ENCODE measurements at places on chromosomes 5 and 9. TPM values are rescaled to one million over a fixed set of nuclear protein-coding genes. Genes with fewer than 3 reads are reported as not detected.
A peak's percentile ranks its signal among the peaks of the same experiment; 100 is the strongest.

Gene CLPTM1L
- 80.0 TPM for total RNA-seq

Gene UBE2D2
- total RNA-seq: 227 TPM

Gene RAPGEF6
- total RNA-seq: 36.4 TPM

Gene NUTM2G
- not detected for total RNA-seq

Gene ECM2
- total RNA-seq: not detected

Gene SH3GL2
- not detected for total RNA-seq

Gene SLC6A18
- total RNA-seq: not detected

Gene WDR70
- 28.8 TPM for total RNA-seq

Gene C7
- total RNA-seq: not detected

Gene RBM27
- total RNA-seq: 19.7 TPM

Gene TMEM174
- total RNA-seq: not detected

Gene GABRP
- total RNA-seq: not detected

- no peak for DNase-seq
These were observed 109.9 kb upstream of the SSBP2 start for GRCh38 chr5:81860778-81861177.

DNA sequence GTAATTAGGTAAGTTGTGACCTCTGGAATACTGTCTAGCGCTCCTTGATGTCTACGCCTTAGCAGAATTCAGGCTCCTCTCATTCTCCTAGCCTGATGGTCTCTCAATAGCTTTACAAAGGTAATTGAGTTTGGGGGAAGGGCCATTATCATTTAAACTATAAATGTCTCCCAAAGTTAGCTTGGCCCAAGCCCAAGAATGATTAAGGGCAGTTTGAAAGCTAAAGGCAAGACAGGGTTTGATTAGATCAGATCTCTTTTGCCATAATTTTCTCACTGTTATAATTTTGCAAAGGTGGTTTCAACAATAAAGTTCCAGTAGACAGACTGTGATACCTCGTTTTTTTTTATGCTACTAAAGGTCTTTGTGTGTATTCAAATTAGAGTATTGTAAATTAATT lies 3.7 kb upstream of the SLC30A5 start:
- DNase-seq: no peak

GRCh38 chr9:83355729-83356151 lies 182.5 kb downstream of the FRMD3 start:
- DNase-seq: no peak

DNA sequence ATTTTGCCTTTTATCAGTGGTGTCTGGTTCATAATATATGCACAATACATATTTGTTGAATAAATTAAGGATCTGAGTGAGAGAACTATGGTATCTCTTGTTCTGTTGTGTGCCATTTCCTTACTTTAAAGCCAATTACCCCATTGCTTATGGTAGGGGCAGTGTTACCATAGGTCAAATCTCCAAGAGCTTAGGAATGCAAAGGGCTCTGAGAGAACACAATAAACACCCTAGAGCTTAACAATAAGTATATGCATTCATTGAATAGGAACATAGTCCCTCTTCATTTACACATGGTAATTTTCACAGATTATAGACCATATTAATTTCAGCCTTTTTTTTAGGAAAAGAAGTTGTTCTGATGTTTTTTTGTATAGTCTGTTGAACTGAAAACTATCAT lies 112.2 kb downstream of the MCTP1 start:
- DNase-seq: no peak

DNA sequence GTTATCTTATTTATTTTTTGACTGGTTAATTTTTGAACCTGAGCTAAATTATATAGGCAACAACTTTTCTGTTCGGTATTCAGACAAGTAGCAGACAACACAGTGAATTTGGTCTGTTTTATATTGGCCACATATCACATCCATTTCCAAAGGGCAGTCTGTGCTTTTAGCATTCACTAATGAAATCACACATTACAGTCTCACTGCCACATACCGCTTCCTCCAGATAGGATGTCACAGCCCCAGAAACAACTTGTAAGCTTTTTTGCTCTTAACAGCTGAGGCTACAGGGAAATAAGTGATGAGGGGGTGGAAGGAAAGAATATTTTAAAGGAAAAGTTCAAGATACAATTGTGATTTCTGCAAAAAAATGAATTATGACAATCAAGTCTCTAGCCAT lies 140.6 kb downstream of the PLCXD3 start:
- DNase-seq: no peak

GRCh38 chr5:54884195-54884536 lies 101.2 kb downstream of the ESM1 start:
- no peak for DNase-seq

DNA sequence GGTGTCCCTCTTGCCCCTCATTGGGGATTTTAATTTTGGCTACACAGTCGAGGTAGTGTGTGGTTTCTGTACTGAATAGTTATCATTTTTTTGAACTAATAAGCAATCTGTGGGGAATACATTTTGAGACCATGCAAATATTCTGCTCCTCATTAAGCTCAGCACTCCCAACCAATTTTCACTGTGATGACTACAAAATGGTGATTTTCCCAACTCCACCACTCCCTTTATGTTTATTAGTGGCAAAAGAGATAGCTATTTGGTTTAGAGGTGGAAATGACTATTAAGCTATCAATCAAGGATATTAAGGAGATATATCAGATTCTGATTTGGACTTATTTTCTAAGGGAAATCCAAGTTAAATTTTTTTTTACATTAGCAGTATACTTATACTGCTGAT lies 62.9 kb downstream of the FOCAD start:
- DNase-seq: no peak

GRCh38 chr5:5313101-5313635 lies 109.3 kb upstream of the ICE1 start:
- DNase-seq: no peak

DNA sequence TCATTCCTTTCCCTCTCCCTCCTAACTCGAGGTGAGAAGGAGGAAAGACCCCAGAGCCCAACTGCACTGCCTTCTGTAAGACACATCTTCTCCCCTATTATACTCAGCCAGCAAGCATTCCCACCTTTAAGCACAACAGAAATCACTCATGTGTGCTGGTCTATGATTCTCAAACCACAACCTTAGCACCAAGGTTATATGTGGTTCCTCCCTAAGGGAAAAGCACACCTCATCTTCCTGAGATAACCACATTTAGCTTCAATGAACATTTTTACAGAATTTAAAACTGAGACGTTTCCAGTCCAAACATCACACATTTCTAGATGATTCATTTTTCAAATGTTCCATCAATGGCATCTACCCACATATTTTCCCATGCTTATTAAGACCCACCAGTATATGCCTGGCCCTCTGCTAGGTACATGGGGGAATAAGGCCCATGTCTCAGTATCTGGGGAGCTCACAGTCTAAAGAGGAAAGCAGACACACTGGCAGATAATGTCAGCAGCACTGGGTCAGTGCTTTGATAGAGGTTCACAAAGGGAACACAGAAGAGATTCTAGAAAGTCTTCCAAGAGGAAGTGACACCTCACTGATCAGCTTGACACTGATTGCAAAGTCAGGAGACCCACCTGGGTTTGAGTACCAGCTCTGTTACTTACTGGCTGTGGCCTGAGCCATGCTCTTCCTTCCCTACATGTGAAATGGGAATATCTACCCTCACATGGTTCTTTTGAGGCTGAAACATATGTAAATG lies 245.4 kb downstream of the DENND1A start:
- no peak for DNase-seq

- DNase-seq: peak; percentile 21
These were observed 215.0 kb downstream of the FSTL4 start for GRCh38 chr5:133397348-133397747.

DNA sequence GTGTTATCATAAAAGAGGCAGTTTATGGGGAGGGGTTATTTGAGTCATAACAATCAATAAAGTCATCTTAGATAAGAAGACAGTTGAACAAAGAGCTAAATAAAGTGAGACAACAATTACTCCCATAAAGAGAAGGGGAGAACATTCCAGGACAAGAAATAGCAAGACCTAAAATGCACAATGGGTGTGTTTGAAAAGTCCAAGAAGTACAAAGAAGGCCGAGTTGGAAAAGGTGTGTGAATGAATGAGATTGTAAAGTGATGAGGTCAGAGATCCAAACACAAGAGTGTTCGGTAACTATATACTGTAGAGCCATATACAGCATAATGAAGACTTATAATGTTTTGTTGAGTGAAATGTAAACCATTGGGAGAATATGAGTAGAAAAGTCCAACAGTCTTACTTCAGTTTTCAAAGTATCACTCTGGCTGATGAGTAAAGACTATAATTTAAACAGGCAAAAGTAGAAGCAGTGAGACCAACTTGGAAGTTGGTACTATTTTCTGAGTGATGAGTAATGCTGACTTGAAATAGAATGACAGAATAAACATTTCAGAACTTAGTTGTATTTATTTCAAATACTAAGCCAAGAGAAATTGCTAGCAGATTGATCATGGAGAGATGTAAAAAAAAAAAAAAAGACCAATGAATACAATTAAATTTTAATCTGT lies 868.7 kb upstream of the CDH9 start:
- no peak for DNase-seq

DNA sequence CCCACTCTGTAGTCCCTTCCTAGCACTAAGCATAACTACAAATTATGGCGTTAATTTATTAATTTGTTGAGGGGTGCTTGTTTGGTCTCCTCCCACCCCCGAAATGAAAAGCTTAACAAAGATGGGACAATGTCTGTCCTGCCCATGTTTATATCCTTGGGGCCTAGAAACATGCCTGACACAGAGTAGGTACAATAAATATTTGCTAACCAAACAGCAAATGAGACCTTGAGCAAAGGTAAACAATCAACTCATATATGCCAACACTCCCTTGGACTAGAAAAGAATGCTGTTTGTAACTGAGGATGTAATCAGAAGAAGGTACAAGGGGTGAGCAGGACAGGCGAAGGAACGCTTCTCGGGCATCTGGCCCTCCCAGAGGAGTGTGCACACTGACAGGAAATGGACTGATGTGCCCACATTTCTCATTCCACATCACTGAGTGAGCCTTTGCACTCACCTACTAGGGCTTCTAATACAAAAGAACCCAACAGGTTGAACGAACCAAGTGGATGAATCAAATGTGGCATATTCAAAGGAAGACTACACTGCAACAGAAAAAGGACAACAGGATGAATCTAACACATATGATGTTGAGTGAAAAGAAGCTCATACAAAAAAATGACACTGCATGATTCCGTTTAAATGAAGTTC lies 66.8 kb downstream of the MED27 start:
- DNase-seq: no peak

GRCh38 chr9:114181607-114182409 lies 26.5 kb downstream of the COL27A1 start:
- DNase-seq: no peak

GRCh38 chr5:144017631-144018030 lies 152.8 kb downstream of the YIPF5 start:
- no peak for DNase-seq

DNA sequence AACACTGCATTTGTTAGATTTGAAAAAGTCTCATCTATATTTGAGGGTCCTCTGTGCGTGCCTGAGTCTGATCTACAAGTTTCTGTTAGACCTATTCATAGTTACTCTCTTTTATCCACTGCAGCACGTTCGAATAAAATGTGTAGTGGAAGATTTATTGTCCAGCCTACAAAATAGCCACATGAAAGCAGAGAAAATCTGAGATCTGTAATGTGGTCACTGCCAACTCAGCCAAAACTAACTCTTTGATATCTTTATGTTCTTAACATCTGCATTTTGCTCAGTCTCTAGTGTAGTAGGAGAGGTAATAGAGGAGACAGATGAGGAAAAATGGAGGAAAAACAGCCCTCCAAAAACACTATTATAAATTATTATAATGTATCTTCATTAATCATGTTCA lies 354.0 kb downstream of the NPR3 start:
- DNase-seq: no peak

- no peak for DNase-seq
These were observed 2.2 kb upstream of the DNAJB5 start for GRCh38 chr9:34987160-34987901.

DNA sequence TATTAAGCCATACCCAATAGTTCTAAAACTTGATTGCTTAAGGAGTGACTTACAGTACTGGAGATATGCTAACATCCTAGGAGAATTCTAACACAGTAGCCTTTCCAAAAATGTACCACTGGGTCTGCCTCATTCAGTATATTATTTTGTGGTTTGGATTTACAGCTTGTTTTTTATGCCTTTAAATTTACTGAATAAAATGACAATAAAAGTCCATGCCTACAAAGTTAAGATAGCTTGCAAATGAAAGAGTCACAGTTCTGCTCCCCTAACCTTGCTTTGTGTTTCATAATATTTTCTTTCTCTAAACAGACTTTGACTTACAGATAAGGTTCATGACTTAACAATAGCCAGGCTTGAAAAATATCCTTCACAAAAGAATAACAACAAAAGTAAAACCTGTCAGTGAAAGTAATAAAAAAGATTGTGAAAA lies 951.1 kb upstream of the NUDT12 start:
- DNase-seq: no peak

DNA sequence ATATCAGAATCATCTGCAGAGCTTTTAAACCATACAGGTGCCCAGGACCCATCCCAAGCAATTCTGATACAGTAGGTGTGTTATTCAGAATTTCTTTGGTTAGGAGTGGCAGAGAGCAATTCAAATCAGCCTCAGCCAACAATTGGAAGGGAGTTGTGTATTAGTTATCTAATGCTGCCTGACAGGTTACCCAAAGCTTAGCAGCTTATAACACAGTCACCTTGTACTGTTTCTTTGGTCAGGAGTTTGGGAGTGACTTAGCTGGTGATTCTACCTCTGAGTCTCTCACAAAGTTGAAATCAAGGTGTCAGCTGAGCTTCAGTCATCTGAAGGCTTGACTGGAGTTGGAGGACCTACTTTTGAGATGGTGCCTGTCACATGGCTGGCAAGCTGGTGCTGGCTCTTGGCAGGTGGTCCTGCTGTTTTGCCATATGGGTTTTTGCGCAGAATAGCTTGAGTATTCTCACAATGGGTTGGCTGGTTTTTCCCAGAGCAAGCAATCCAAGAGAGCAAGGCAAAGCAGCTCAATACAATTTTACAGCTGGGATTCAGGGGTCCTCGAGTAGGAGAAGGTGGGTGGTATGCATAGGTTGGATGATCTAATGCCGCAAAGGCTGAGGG lies 18.7 kb upstream of the CARNMT1 start:
- DNase-seq: no peak

GRCh38 chr5:108814551-108814950 lies 66.9 kb downstream of the FER start:
- DNase-seq: no peak

DNA sequence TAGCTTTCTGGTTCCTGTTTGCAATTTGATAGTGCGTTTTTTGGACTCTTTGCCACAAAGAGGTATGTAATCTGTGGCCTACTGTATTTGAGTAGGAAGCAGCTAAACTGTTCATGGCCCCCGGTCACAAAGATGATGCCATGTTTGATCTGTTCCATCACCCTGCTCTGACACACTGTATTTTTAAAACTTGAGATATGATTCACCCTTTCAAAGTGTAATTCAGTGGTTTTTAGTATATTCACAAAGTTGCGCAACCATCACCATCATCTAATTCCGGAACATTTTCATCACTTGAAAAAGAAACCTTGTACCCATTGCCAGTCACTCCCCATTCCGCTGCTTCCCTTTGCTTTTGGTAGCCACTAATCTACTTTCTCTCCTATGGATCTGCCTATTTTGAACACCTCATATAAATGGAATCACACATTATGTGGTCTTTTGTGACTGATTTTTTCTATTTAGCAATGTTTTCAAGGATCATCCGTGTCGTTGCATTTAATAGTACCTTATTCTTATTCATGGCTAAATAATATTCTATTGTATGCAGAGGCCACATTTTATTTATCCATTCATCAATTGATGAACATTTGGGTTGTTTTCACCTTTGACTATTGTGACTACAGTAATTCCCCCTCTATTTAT lies 141.6 kb downstream of the NR3C1 start:
- no peak for DNase-seq
